Heart left ventricle (tissue), 16 donors: ENCODE measurements at places on chromosomes 16 and 17.

GRCh38 chr17:36205637-36206485 lies 5.0 kb upstream of the CCL4L2 start:
- no peak for DNase-seq

- peak; percentile 82 for DNase-seq
Observed at GRCh38 chr16:89155184-89155679, 16.3 kb upstream of the CDH15 start.

DNA sequence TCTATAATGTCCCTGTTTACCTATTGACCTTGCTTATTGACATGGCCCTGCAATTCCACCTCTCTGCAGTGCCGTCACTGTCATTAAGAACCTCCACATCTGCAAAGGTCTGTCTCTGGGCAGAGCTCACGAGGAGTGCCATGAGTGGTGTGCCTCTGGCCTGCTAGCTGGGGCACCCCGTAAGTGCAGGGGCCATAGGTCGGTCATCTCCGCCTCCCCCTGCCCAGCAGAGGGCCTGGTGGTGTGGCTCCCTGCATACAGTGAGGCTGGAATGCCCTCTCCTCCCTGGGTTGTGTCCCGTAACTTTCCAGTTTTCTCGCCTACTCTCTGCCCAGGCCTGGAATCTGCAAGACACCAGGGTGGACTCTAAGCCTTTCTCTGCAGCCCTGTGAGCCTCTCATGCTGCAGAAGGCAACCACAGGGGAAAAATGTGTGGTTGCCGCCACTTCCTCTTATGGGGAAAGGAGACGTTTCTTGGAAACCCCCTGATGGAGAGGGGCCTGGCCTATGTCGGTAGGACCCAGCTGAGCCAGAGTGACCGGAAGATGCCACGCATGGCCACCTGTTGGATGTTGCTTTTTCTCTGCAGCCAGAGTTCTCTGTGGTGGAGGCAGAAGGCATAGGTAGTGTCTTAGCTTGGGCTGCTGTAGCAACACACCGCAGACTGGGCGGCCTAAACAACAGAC lies 2.7 kb upstream of the SNX20 start:
- DNase-seq = no peak

DNA sequence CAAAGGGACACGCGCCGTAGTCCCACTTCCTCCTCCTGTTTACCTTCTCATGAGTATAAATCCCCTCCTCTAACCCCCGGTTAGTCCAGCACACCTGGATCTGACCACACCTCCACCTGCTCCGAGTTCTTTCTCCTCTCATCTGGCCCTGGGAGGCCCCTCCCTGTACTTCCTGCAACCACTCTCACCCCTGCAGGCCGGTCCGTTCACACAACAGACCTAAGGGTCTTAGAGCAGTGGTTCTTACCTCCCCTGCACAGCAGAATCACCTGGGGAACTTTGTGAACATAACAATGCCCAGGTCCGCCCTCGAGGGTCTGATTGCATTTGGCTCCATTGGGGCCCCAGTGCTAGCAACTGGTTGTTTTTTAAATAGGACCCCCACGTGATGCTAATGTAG lies 24.8 kb downstream of the TMEM114 start:
- no peak for DNase-seq

GRCh38 chr16:86901483-86901882 lies 323.1 kb downstream of the FOXL1 start:
- no peak for DNase-seq
